ENCODE measurements at places on chromosomes 16 and 17. TPM values are rescaled to one million over a fixed set of nuclear protein-coding genes. Genes with fewer than 3 reads are reported as not detected.

NEUROD2 gene
- total RNA-seq: not detected

ZNF267 gene
- 5.0 TPM for total RNA-seq

WNT9B gene
- total RNA-seq: not detected

TRAPPC2L gene
- total RNA-seq: 42.7 TPM

DNA sequence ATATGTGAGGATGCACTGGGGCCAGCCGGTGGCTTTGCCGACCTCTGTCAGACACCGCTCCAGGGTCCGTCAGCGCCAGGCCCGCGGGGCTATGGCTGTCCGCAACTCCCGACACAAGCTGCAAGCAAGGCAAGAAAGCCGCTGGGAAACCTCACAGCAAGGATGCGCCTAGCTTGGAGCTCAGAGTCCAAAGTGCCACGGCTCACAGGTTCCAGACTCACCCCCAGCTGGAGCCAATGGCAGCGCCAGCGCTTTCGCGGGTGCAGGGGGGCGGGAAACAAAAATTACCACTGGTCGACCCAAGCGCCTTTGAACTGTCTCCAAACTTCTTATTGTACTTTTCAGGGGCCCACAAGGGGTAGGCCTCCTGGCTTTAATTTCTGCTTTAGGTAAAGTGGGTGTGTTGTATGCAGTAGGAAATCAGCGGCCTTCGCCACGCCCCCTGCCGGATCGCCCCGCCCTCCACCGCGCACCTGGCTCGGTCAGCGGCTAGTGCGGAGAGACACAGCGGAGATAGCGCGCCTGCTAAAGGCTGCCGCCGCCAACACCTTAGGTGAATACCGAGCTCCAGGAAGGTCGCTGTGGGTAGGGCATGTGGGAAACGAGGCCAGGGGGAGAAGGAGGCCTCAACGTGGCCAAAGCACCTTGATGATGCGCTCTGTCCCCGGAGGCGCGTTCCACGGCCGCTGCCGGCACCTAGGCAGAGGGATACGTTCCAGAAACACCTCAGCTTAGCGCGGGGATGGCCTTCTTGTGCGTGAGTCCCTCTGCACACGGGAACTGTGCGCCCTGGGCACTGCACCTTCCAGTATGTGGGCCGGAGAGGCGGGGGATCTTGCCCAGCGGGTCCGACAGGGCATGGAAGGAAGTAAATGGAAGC, 61.0 kb upstream of the RBL2 start:
- H3K36me3 ChIP-seq: no peaks in the 10 kb centered on the region
- DNase-seq: no peak
- H3K27me3 ChIP-seq: peaks cover 5% of the 10 kb centered on the region
- no peak overlapping the region for H3K27ac ChIP-seq
- no peak overlapping the region for H3K4me3 ChIP-seq

GRCh38 chr16:180681-181564, 664 bp downstream of the HBQ1 start:
- peaks cover 4% of the 10 kb centered on the region for H3K36me3 ChIP-seq
- H3K27me3 ChIP-seq: peaks cover 19% of the 10 kb centered on the region
- peaks cover 6% of the 10 kb centered on the region for H3K4me1 ChIP-seq
- H3K27ac ChIP-seq: no peak overlapping the region
- peak overlapping the region; percentile 36 for H3K4me3 ChIP-seq

GRCh38 chr16:80034469-80034826, 433.9 kb upstream of the MAF start:
- no peak for DNase-seq
- no peak overlapping the region for H3K4me3 ChIP-seq
- H3K27me3 ChIP-seq: no peaks in the 10 kb centered on the region
- peaks cover 7% of the 10 kb centered on the region for H3K36me3 ChIP-seq
- H3K4me1 ChIP-seq: peaks cover 7% of the 10 kb centered on the region

GRCh38 chr17:61312406-61313295, 87.0 kb upstream of the TBX2 start:
- H3K4me3 ChIP-seq: no peak overlapping the region
- DNase-seq: no peak
- no peak overlapping the region for H3K27ac ChIP-seq
- H3K4me1 ChIP-seq: peaks cover 34% of the 10 kb centered on the region
